ENCODE measurements at places on chromosomes 2 and 18.

- no peak for DNase-seq
These were observed 7.4 kb downstream of the CYB5A start for GRCh38 chr18:74284191-74284979.

GRCh38 chr2:163191372-163191771 lies 352.8 kb upstream of the KCNH7 start:
- no peak for DNase-seq

- no peak for DNase-seq
These were observed 410.4 kb downstream of the DSC3 start for GRCh38 chr18:30632071-30632698.

DNA sequence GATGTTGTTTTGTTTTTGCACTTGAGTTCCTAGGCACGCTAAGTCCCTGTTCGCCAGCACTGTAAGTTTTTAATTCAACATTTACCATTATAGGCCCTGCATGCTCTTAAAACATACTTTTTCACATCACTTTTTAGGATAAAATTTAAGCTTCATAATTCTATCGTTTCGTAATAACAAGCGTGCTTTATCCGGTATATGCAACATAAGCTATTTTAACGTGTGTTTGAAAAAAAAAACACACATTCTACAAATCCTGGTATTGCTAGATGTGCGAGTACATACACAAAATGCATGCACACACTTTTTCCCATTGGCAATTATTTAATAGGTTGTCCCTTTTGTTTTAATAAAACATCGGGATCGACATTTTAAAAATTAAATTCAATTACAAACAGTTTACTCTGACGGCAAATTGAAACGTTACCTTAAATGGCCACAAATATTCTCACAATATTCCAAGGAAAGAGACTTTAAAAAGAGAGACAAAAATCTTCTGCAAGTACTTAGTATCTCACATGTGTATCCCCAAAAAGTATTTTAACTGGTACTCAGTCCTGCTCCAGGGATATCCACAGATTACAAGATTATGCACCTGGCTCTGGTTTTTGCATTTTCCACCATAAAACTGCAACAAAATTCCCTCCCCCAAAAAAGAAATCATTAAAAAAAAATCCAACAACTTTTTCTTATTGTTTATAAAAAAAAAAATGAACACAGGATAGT lies 1.0 kb upstream of the TCF4 start:
- DNase-seq = no peak

- DNase-seq = no peak
These were observed 245.6 kb upstream of the TCF4 start for GRCh38 chr18:55833543-55833942.

DNA sequence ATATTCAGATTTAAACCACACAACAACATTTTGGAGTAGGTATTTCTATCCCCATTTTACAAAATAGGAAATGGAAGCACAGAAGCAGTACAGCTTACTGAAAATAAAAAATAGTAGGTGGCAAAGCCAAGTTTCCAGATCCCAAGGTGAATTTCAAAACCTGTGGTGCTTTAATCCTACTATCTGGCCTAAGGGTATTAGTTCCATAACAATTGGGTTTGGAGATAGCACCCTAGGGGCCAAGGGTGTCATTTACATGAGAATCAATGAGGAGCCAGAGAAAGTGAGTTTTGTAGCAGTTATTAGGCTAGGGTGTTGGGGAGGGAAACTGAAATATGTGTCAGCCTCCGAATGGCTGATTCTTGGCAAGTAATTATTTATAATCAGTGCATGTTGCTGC lies 24.9 kb downstream of the OSBPL6 start:
- DNase-seq = no peak

DNA sequence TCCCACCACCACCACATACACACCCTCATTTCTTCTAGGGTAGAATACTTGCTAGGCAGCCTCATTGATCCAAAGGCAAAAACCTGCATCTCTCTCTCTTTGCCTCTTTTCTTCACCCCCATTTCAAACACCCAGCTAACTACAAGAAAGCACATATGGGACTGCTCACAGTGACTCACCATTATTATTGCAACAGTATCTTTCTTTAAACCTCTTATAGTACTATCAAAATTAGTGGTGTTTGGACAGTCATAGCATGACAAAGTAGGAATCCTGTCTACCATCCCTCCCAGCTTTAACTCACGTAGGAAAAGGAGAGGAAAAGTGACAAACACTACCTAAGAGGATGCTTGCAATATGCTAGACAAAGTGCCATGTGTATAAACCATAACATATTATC lies 422.5 kb upstream of the CRIM1 start:
- no peak for DNase-seq

GRCh38 chr18:9918016-9918680 lies 4.3 kb downstream of the VAPA start:
- no peak for DNase-seq

GRCh38 chr2:124999906-125000305 lies 974.8 kb downstream of the CNTNAP5 start:
- no peak for DNase-seq

DNA sequence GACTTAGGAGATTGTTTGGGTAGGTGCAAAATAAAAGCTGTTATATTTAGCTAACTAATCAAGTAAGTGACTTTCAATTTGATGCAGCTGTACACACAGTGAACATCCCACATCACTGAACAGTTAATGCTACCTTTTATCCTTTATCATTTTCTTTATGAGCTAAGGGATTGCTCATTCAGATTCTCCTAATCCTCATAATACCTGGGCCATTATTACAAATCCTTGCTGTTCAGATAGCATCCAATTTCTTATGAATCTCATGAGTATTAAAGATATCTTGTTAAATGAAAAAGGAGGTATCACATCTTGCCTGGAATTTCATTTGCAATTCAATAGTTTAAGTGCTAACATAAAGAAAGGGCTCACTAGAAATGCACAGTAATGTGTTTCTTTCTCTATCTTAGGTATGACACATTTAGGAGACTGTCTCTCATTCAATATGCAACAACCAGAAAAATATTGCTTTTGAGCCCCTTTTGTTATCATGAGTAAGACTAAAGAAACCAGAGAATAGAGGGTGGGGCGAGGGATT lies 918.5 kb downstream of the CBLN2 start:
- no peak for DNase-seq

GRCh38 chr2:42139101-42139500 lies 30.1 kb upstream of the EML4 start:
- DNase-seq = no peak

DNA sequence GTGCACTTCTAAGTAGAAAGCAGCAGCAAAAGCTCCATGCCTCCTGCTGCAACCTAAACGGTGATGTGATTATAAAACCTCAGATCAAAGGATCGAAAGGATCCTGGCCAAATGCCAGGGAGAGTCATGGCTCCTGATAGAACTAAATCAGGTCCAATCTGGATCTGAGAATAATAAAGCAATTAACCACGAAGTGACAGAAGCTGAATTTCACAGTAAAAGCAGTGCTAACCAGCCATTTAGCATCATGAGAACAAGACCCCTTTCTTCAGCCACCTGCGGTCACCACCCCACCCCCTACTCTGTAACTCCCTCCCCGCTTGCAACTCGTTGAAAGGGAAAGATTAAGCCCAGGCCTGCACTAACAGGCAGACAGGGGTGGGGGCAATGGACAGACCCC lies 748.7 kb downstream of the BCL11A start:
- no peak for DNase-seq

DNA sequence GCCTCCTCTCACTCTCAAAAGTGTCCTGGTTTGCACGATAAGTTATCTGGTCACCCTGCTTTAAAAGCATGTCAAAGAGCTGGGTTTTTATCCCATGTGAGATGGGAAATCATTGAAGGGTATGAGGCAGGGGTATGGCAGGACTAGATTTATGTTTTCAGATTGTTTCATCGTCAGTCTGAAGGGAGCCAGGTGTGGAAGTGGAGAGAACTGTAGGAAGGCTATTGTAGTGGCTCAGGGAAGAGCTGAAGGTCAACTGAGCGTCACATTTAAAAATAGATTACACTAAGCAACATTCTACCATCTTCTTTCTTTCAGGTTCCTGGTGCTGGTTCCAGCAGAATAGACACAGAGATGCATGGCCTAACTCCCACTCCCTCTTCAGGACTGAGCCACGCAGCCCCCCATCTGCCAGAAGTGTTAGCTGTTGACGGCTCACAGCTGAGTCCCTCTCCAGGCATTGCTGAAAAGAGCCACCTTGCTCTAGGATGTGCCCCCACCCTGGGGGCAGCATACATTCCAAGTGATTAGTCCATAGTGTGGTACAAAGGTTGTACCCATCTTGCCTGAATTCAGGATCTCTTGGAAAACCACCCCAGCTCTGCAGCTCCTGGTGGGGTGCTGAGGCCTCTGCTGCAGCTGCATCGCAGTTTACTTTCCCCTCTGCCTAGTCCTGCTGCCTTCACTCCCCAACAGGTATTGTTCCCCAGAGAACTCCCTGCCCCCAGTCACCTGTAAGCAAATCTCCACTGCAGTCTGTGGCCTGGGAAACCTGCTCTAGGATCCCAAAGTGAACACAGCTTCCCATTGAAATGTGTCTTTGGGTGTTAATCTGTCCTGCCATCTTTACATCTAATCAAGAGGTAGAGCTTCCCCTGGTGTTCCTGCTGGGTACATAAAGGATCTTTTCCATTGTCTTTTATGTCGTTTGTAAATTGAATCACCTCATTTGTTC lies 79.5 kb upstream of the KLF7 start:
- no peak for DNase-seq

DNA sequence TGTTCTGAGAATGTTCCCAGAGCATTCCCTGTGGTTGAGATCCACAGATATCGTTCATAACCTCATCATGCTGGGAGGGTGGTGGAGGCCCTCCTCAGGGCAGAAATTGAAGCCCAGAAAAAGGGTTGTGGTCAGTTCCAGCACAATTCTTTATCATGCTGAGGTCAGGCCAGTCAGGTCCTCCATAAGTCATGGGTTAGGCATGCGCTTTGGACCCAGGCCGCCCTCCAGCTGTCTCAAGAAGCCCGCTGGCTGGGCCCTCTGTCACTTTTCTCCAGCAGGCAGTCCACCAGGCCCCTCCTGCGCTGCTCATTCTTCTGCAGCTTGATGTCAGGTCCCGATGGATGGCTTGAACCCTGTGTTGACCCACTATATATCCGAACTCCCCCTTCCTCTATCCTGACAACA lies 151.1 kb upstream of the NT5C1B start:
- no peak for DNase-seq

DNA sequence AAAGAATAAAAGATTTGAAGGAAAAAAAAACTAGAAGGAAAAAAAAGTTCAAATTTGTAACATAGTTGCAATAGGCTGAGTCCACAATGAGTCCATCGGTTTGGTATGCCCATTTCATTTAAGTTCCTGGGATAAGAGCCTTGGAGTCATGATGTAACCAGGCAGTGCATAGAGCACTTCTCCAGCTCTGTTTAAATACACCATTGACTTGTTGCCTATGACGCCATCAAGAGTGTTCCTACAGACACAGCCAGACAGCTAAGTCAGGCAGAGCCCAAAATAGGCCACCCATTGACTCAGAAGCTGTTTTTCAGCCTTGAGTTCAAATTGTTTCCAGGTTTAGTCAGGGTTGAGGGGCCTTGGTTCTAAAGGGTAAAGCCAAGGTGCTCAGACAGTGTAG lies 44.9 kb downstream of the SOCS6 start:
- DNase-seq = no peak

GRCh38 chr2:196331143-196331542 lies 159.8 kb upstream of the STK17B start:
- DNase-seq = no peak

DNA sequence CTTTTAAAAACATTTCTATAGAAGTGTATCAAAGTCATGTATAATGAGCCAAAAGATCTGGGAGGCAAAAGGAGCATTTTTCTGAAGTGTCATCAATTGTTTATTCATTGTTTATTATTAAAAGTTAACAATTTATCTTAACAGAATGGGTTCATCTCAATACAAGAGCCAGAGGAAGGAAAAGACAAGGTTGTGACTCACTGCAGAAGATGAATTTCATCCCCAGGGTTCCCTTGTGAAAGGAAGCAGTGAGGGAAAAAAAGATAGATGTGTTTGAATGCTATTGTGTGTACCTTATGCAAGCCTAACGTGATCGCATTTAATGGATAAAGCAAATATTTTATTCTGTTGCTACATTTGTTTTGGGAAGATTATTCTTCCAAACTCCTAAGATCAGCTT lies 286.3 kb downstream of the PIEZO2 start:
- no peak for DNase-seq

- DNase-seq = no peak
These were observed 47.9 kb downstream of the COL3A1 start for GRCh38 chr2:189022053-189022481.

GRCh38 chr2:55027226-55027625 lies 23.0 kb downstream of the RTN4 start:
- no peak for DNase-seq

GRCh38 chr2:64952511-64953482 lies 36.4 kb upstream of the SLC1A4 start:
- no peak for DNase-seq

DNA sequence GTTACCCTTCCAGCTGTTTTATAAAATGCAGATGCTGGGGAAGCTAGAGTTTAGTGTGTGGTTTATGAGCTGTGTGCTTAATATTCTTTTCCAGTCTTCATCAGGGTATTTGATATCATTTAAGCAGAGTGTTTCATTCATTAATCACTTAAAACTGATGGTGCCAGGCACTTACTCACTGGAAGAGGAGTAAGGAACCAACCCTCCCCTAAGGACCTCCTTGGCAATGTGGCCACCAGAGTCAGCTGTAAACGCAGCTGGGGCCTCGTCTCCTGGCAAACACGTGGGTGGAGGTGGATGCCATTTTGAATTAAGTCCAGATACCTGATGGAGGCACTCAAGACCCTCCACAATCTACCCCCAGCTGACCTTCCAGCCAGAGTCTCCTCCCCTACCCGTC lies 331.6 kb downstream of the CLIP4 start:
- no peak for DNase-seq

GRCh38 chr2:46487667-46488335 lies 8.4 kb downstream of the TMEM247 start:
- no peak for DNase-seq

GRCh38 chr2:235495373-235496238 lies 1.8 kb downstream of the AGAP1 start:
- no peak for DNase-seq

Data from stimulated activated naive CD4-positive, alpha-beta T cell treated with Interleukin-2 at 50 U/mL for 16 hours (primary cell).